Sciatic nerve (tissue), 2 donors: ENCODE measurements at places on chromosomes 13 and 19.

DNA sequence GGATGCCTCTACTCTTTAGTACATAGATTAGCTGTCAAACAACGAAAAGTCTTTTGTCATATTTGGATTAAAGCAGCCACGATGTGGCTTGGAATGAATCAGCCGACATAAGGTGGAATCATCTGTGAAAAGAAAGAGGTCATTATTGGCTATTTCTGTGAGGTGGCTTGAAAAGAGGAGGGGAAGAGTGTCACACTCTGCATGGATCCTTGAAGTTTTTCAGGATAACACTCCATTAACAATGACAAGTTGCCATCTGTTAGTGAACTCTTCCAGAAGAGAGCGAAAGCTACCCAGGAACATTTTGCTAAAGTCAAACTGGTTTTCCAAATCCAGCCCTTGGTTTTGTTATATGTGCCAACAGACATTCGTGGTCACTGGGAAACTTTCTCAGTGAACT is 1604.8 kb downstream of the OLFM4 start:
- DNase-seq = no peak

DNA sequence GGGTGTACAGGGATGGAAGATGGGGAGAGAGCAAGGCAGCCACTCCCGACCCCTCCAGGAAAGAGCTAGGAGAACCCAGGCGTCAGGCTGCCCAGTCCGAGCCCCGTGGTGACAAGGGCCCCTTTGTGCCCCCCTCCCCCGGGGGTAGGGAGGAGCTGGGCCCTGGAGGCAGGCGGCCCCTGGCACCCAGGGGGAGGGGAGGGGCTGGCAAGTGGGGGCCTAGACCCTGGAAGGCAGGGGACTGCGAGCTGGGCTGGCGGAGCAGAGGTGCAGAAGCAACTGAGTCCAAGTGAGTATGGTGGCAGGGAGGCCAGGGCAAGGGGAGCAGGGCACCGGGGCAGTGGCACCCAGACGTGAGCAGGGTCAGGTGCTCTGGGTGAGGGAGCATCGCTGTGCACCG is at the start of gene MAG:
MAG (plus strand) TSS at position 246 of the 400 bp plus-strand sequence. CDS start 3,248 bp downstream, outside the sequence.
- no peak for DNase-seq

DNA sequence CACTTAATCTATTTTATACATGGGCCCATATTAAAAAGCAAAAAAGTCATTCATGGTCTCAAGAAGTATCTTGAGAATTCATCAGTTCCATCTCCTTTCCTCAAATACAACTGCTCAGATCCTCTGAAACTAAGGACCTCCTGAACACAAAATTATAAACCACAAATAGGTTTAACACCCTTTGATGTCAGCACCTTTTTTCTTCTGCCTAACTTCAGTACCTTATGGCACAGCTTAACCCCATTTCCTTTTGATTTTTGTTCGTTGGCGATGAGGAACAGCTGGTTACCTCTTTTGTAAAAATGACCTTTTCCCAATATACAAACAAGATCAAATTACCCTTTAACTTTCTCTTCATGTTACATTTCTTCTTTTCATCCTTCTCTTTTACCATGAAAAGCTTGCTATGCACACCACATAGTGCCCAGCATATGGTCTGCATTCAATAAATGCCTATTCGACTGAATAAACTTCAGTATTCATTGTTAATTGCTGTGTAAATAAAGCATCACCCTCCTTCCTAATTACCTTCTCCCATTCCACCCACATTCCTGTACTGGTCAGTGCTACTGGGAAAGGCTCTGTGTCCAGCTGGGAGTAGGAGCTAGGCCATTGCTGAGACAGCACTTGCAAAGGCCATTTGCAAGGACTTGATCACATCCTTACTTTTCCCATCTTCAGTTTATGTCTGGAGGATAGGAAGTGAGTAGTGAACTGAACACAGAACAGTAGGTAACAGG is 317.9 kb downstream of the SHISA2 start:
- DNase-seq = no peak

- DNase-seq = no peak
Measured at GRCh38 chr13:101640788-101641400, 188.4 kb downstream of the ITGBL1 start.

GRCh38 chr13:27374126-27374613 is 50.2 kb upstream of the GTF3A start:
- no peak for DNase-seq

- no peak for DNase-seq
Measured at GRCh38 chr19:9128171-9128570, 1.4 kb upstream of the OR7G3 start.

DNA sequence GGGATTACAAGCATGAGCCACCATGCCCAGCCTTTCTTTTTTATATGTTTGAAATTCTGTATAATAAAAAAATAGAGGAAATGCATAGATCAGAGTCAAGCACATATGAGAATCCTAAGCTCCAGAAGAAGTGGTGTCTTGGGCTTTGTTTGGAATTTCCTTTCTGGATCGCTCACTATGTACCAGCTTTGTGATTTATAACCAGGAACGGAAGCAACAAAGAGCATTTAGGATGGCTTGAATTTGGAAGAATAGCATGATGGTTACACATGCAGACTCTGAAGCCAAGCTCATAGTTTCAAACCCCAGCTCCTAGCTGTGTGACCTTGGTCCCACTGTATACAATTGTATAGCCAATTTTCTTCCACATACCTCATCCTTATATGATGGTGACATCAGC is 28.0 kb upstream of the SLC15A1 start:
- DNase-seq = no peak

GRCh38 chr19:34124828-34125227 is 47.5 kb upstream of the LSM14A start:
- DNase-seq = no peak

- peak; percentile 58 for DNase-seq
Measured at GRCh38 chr19:17329366-17330261, 5.0 kb downstream of the ANO8 start.

GRCh38 chr13:50831512-50831911 is 12.0 kb downstream of the DLEU7 start:
- no peak for DNase-seq

- DNase-seq = no peak
Measured at GRCh38 chr19:18135712-18136584, 17.0 kb upstream of the PIK3R2 start.

- DNase-seq = no peak
Measured at GRCh38 chr19:12799742-12800465, 1.7 kb downstream of the PRDX2 start.

DNA sequence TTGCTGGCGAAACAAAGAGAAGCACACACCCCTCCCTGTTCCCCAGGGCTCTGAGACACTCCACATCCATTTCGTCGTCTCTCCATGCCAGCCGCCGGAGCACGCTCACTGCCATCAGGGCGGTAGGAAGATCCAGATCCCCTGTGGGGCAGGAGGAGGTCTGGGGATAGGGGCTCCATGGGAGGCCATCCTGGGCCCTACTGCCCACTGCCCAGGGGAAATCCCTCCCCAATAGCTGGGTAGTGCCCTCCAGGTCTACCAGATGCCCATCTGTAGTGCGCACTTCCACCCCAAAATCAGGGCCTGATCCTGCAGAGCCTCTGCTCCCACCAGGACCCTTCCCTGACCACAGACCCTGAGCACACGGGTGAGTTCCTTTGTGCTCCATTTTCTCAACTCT is 80.3 kb downstream of the EFNB2 start:
- DNase-seq = no peak

- DNase-seq = no peak
Measured at GRCh38 chr13:113140677-113141600, 17.5 kb upstream of the PROZ start.

GRCh38 chr19:50332244-50333038 is 3.3 kb upstream of the KCNC3 start:
- DNase-seq = no peak

DNA sequence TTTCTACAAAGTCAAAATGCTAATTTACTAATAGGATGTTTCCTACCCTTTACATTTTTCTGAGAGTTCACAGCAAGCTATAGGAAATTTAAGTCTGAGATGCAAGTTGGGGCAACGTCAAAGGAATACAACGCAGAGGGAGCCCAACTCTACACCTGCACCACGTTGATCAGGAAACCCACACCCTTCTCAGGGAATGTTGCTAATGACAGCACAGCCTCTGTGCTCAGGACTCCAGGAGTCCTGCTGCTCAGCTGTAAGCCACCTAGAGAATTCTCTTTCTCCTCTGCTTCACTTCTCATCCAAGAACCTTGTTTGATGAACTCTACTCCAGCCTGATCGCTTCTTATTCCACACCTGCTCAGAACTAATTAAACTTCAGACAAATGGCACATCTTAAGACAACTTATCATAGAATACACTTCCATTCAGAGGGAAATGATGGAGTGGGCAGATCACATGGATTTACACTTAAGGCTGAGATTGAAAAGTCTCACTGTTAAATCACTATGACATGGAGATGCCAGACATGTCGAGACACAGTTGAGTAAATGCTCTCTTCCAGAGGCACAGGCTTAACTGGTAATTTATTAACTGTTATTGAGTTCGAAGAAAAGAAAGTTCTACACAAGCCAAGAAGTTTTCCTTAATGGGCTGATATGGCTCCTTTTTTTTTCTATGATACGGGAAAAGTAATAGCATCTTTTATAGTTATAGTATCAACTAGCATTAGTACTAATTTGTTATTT is 811.6 kb upstream of the ARGLU1 start:
- DNase-seq = no peak

DNA sequence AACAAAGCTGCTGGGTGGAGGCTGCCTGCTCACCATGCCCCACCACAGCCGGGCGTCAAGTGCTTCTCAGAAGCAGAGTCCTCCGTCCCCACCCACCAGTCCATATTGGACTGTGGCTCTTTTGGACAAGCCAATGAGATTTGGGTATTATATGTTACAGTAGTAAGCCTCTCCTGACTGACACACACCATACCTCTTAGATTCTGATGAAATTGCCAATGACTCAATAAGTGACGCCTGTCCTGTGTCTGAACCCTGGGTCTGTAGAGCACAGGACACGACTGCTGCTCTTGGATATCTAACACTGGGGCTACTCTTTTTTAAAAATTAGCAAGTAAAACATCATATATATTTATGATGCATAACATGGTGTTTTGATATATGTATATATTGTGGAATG is 44.8 kb upstream of the UBAC2 start:
- DNase-seq = no peak

GRCh38 chr13:81664872-81665271 is 1323.9 kb upstream of the SPRY2 start:
- no peak for DNase-seq

DNA sequence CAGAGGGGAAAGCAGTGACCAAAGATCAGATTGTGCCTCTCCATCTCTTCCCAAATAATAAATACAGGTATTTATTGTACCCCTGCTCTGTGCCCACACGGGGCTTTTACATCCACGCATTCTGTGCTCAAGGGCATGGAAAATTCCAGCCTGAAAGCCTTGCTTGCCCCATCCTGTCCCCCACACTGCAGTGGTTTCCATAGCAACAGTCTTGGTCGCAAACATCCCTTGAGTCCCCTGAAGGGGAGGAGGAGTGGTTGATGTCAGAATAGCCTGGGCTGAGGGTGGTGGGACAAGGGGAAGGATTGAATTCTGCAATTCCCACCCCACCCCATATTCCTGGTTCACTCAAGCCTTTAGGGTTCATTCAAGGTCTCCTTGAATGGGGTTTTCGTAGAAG is 41.0 kb upstream of the USP29 start:
- DNase-seq = no peak

- peak; percentile 36 for DNase-seq
Measured at GRCh38 chr13:113756441-113757097, 2.5 kb upstream of the TMEM255B start.

DNA sequence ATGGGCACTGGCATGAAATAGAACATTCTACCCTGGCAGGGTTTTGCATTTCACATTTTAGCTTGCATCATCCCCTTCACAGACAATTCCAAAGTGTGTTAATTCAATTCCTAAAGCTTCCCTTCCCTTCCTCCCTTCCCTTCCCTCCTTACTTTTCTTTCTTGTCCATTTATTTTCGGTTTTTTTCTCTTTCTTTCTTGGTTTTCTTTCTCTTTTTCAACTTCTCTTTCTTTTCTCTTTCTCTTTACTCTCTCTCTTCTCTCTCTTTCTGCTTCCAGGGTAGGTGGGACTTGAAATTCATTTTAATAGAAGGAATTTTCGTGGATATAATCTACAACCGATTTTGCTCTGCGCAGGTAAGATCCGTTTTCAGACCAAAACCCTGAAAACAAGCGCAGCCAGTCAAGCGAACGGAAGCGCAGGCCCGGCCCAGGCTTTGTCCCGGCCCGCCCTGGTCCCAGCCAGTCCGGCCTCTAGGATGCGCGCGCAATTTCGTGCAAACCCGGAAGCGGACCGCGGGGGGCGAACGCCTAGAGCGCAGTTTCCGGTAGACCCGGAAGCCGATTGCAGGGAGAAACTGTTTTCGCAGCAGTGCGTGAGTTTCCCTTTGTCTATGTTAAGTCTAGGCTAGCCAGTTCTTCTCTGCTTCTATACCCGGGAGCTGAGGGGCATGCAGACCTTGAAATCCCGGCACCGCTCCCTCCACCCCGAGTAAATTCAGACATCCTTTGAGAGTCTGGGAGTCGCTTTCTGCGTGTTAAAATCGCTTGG is at the start of gene ZNF528:
ZNF528 (plus strand) TSS at position 540 of the 771 bp plus-strand sequence. CDS start 4,165 bp downstream, outside the sequence.
- DNase-seq = peak; percentile 98

GRCh38 chr13:33649212-33649878 is 168.6 kb upstream of the RFC3 start:
- DNase-seq = no peak

- no peak for DNase-seq
Measured at GRCh38 chr19:4054441-4055208, 12.1 kb downstream of the ZBTB7A start.

DNA sequence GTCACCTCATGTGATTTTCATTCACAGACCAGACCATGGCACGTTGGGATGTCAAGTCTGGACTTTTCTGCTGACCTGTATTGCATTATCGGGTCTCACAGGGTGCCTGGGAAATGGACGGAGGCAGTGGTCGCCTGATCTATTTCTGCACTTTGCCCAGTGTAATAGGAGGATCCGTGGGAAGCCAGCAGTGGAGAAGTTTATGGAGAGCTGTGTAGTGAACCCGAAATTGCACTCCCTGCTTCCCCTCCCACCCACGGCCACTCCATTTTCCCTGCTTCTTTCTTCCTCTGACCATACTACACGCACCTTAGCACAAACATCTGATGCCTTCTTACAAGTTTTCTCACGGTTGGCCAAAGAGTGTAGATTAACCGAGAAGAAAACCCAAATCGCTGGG is 16.9 kb downstream of the EFNB2 start:
- DNase-seq = no peak

GRCh38 chr13:52673465-52673864 is 20.8 kb downstream of the SUGT1 start:
- DNase-seq = no peak
